ENCODE measurements at places on chromosomes 6 and 20. TPM values are rescaled to one million over a fixed set of nuclear protein-coding genes. Genes with fewer than 3 reads are reported as not detected.
A peak's percentile ranks its signal among the peaks of the same experiment; 100 is the strongest.

GRCh38 chr20:20955892-20956291, 150.3 kb downstream of the LINC00237 start:
- DNase-seq, result no peak

- DNase-seq, result peak; percentile 18
Observed at GRCh38 chr6:33960345-33961313, 156.8 kb upstream of the MLN start.

DNA sequence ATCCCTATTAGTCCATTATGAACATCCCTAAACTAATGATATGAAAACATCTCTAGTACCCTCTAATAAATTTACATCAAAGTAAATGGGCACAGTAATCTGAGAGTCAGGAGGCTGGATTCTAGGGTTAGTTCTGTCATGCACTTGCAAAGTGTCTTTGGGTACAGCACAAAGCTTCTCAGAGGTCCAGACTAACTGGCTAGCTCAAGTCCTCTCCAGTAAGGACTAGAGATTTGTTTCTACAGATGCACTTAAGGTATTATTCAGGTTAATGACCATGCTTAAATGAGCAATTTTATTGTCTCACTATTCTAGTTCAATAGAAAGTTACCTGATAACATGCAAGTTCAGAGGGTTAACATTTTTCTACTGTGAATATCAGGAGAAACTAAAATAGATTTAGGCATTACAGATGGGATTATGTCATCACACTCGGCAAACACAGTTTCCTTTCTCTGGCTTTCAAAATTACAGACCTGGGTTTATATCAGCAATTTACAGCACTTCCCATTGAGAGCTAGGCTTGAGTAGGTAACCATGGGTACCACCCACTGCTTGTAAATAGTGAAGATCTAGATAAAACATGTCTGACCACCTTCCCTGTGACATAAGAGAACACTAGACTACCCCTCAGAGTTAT, 402.9 kb upstream of the RUNX2 start:
- peak; percentile 63 for DNase-seq

GRCh38 chr20:16129411-16129810, 443.8 kb downstream of the KIF16B start:
- no peak for DNase-seq

DNA sequence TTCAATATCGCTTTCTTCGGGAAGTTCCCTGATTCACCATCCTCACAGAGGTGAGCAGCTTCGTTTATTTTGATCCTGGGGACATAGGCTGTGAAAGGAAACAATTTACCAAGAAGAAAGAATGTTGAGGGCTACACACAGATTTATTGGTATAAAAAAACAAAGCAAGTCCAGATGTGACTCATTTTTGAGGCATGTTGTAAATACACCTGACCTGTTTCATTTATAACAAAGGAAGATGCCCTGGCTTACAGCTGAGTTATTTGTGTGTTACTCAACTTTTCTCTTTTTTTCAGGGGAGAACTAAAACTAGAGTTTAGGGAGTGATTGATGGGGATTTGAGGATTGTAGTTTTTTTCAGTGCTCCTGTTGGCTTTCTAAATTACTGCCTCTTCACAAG, 489.5 kb downstream of the CBLN4 start:
- DNase-seq, result no peak

The SLC22A1 gene
- 2.8 TPM for total RNA-seq

The TSBP1 gene
- not detected for total RNA-seq

DNA sequence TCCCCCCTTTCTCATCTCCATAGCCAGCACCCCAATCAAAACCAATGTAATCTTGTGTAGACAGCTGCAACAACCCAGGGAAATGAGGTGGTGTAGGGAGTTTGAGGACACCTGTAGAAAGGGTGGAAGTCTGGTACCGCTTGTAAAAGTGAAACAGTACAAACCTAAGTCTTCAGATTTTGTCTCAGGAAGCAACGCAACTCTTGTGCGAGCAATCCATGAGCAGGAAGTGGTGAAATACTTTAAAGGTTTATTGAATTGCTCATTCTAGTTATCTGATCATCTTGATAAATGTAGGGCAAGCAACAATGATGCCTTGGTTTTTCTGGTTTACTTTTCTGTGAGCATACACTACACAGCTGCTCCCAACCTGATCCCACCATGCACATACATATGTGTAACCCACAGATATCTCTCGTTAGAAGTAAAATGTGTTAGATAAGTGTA, 71.1 kb upstream of the THEMIS start:
- DNase-seq, result peak; percentile 65

DNA sequence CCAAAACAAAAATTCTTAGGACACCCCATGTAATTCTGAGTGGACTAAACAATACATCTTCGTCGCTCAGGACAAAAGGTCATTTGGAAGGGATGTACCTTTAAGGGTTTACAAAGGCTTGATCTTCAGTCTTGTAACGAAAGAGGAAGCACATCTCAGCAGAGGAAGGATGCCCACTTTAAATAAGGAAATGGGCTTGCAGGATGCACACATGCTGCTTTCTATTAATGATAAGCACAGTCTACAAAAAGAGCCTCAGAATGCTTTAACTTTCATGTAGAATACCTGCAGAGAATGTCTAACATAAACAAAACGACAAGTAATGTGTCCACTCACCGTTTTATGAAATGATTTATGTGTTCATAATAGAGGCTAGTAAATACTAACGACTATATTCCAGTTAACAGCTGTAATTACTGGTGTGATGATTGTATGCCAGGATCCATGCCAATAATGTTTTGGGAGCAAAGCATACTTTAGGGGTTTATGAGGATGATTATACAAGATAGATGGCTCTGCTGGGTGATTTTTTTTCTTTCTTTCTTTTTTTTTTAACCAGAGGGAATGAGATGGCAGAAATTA, 216.9 kb downstream of the GMDS start:
- no peak for DNase-seq

The RAB32 gene
- 143 TPM for total RNA-seq

The LCA5 gene
- 5.0 TPM for total RNA-seq

GRCh38 chr6:157813750-157814455, 9.1 kb upstream of the SNX9 start:
- peak; percentile 70 for DNase-seq

The LST1 gene
- total RNA-seq, result 0.09 TPM

DNA sequence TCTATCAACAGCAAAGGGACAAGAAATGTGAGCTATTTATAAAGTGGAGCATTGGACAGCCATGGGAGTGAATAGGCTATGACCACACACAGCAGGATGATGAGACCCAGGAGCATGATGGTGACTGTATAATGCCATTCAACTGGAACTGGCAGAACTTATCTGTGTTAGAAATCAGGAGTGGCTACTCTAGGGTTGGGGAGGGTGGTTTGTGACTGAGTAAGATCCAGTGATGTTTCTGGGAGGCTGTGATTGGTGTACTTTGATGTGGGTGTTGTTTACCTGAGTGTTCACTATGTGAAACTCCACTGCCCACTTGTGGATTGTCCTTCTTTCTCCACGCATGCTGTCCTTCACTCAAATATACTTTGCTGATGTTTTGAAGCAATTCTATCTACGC, 11.5 kb upstream of the HLA-B start:
- DNase-seq, result no peak

GRCh38 chr20:50873585-50873984, 57.7 kb downstream of the ADNP start:
- no peak for DNase-seq

DNA sequence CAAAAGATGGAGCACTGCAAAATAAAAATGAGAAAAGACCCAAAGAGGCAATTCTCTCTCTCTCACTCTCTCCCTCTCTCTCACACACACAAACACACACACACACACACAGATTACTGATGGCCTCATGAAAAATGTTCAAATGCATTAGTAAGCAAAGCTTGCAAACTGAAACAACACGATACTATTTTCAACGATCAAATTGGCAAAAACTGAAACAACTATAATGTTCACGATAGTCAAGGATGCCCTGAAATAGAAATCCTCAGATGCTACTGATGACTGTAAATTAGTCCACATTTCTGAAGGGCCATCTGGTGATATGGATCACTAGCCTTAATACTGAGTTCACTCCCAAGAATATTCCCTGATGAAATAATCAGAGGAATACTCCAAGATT, 100.8 kb downstream of the TRERF1 start:
- DNase-seq, result no peak

GRCh38 chr20:15767586-15767985, 805.7 kb downstream of the KIF16B start:
- DNase-seq, result no peak

The C6orf52 gene
- 2.7 TPM for total RNA-seq

DNA sequence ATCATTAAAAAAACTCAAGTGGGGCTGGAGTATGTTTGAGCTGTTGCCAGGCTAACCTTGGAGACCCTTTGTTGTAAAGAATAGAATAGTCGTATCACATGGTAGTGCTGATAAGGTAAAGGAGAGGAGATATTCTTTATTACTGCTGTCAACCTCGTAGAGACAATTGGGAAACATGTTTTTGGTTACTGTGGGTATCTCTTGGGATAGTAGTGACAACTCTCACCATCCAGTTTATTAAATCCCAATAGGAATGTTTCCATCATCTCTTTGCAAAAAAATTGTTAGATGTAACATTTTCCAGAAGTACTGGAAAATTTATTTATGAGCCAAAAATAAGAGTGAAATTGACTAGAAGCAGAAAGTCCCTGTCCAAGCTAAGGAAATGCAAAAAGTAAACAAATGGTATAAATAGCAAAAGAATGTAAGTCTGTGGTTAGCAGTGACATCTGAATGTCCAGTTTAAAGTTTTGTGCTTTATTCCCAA, 829.3 kb upstream of the CITED2 start:
- DNase-seq, result no peak
